GM03348 (cell line): ENCODE measurements at places on chromosomes 1 and 21.

GRCh38 chr1:212244441-212244840 is 40.8 kb upstream of the PPP2R5A start:
- DNase-seq: no peak

GRCh38 chr1:10007169-10007568 is 10.1 kb downstream of the RBP7 start:
- no peak for DNase-seq

GRCh38 chr1:206502812-206503211 is 4.5 kb upstream of the RASSF5 start:
- DNase-seq: no peak

DNA sequence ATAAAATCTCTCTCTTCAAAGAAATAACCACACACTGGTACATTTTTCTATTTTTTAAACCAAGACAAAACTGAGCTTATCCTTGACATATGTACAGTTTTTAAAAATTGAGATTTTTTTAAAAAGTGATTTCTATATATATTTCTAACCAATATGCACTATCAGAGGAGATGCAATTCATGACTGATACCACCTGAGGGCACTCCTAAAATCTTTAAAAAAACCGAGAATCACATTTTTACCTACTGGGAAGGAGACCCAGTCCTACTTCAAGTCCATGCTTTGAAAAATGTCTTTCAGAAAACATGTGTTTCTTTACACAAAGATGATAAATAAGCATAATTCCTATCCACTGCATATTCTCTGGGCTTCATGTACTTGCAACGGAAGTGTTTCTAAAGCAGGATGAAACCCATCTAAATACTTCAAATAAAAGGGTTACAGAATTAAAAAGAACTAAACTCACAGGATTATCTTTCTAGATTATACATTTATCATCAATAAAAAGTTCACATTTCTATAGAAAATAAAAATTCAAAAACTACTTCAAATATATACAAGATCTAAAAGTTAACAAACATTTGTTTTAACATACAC is 98.6 kb downstream of the ENAH start:
- peak; percentile 54 for DNase-seq

DNA sequence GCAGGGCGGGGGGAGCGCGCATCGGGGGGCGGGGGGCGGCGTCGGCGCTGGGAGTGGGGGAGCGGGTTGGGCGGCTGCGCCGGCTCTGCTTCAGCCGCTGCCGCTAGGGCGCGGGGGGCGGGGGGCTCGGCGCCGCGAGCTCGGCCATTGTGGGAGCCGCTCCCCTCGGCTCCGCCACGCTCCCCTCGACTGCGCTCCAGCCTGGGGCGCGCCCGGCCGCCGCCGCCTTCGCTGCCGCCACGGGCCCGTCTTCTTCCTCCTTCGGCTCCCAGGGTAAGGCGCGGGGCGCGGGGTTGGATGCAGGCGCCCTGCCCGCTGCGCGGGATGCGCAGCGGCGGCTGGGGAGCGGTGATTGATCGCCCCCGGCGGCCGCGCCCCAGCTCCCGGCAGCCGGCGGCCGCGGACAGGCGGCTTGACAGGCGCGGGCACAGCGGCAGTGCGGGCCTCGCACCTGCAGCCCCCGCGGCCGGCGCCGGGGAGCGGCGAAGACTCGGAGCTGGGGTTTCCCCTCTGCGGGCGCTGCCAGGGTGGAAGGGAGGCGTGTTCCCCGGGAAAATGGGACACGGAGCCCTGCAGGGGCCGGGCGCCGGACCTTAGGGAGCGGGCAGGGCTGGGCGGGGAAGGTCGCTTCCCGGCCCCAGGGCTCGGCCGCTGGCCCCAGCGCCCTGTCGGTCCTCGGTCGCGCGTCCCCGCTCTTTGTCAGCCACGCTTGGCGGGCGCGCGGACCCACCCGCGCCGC is 55.3 kb downstream of the NDUFS5 start:
- DNase-seq: peak; percentile 68

GRCh38 chr1:210695026-210695425 is 366.3 kb downstream of the HHAT start:
- no peak for DNase-seq

DNA sequence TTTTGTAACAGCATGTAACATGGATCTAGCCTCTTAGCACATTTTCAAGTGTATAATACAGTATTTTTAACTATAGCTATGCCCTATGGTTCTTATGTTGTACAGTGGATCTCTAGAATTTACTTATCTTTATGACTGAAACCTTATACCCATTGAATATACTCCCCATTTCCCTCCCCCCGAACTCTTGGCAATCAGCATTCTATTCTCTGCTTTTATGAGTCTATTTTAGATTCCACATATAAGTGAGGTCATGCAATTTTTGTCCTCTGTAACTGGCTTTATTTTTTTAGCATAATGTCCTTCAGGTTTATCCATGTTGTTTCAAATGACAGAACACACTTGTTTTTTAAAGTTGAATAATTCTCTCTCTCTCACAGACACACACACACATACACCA is 3.1 kb upstream of the GBP6 start:
- no peak for DNase-seq

DNA sequence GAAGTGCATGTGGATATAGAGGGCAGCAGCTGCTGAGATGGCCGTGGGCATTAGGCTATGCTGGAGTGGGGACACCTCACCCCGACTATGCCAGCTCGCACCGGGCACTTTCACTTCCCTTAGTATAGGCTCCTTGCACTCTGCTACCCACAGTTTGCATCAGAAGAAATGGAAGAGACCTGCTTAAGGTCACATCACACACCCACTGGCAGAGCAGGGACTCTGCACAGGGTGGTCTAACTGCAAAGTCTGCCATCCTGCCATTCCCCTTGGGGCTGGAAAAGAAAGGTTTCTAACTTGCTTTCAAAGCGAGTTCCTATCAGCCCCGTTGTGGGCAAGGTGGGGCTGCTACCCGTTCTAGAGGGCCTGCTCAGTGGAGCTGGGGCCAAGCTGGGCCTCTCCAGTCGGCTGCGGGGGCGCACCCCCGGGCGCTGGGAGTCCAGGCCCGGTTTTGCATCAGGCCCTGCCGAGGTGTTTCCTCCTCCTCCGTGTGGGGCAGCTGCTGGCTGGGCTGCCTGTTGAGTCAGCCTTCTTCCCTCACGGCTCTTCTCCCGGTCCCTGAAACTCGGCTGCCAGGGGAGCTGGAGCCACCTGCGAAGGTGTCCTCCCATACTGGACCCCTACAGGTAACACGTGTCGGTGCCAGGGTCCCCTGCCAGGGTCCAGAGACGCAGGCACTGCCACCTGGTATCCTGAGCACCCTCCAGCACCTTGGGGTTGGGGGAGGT is at the start of gene SYTL1:
Gene SYTL1, plus strand, starts transcription at position 498 of the 728 bp plus-strand sequence. CDS start 3,313 bp downstream, outside the sequence.
- DNase-seq: peak; percentile 76

- peak; percentile 5 for DNase-seq
Observed at GRCh38 chr1:16903054-16903453, 7.3 kb downstream of the RNU1-2 start.

GRCh38 chr1:167173516-167174184 is 47.0 kb upstream of the POU2F1 start:
- no peak for DNase-seq

DNA sequence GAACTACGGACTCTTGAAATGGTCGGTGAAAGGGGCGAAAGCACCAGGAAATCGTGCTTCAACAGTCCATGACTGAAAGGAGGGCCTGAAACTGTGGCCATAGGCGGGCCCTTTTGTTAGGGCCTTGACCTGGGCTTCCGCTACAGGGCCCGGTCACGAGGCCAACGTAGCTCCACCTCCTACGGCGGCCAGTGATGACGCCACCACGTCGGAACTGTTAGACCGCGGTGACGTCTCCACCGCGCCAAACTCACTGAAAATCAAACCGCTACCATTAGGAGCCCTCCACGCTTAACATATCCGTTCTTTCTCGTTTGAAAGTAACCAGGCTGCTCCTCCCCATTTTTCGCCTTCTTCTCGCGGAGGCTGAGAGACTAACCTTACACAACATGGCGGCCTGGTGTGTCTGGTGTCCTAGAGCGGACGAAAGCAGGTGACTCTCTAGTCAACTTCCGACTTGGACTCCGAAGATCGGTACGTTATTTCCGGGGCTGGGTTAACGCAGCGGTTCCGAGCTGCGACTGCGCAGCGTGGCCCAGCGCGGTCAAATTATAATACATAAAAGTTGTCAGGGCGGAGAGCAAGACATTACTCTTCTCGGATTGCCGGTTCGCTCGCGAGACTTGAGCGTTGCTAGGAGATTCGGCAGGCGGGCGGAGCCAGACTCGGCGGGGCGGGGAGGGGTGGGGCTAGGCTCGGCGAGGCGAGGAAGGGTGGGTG is 371 bp upstream of the CACYBP start:
- DNase-seq: peak; percentile 96

- no peak for DNase-seq
Observed at GRCh38 chr1:172895761-172896160, 155.0 kb downstream of the TNFSF18 start.

DNA sequence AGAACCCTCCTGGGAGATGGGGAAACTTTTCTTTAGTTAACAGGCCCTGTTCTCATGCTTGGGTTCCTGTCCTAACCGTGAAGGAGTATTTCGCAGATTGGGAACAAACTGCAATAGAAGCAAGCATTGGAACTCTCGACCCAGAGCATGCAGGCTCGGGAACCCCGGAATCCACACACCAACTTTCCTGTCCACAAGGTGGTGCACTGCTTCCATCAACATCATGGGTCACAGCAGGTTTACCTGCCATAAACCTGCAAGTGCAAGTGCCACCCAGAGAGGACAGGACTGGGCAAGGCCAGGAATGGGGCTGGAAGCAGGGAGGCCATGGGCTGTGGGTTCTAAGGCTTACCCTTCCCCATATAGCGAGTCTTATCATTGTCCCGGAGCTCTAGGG is 6.9 kb downstream of the ENO1 start:
- no peak for DNase-seq

DNA sequence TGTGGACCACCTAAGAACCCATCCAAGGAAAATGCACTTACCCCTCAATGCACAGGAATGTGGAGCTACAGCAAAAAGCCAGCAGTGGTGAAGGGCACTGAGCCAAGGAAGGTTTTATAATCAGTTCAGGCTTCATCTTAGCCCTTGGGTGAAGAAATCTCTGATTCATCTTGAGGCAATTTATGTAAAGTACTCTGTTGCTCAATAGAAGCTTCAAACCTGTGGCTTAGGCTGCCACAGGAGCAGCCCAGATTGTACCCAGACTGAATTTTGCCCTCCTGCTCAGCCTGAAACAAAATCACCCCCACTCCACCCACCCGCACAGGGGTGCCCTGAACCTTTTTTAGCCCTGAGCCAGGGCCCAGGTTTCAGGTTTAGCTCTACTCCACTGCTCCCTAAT is at the start of gene S100A12:
Gene S100A12, minus strand, starts transcription at position 111 of the 400 bp plus-strand sequence. CDS start 1,029 bp downstream, outside the sequence.
- DNase-seq: peak; percentile 82

- DNase-seq: no peak
Observed at GRCh38 chr1:94284476-94284875, 47.1 kb upstream of the ARHGAP29 start.

- no peak for DNase-seq
Observed at GRCh38 chr1:178168536-178168935, 74.6 kb downstream of the RASAL2 start.

- DNase-seq: no peak
Observed at GRCh38 chr1:116345011-116345410, 28.0 kb upstream of the ATP1A1 start.

DNA sequence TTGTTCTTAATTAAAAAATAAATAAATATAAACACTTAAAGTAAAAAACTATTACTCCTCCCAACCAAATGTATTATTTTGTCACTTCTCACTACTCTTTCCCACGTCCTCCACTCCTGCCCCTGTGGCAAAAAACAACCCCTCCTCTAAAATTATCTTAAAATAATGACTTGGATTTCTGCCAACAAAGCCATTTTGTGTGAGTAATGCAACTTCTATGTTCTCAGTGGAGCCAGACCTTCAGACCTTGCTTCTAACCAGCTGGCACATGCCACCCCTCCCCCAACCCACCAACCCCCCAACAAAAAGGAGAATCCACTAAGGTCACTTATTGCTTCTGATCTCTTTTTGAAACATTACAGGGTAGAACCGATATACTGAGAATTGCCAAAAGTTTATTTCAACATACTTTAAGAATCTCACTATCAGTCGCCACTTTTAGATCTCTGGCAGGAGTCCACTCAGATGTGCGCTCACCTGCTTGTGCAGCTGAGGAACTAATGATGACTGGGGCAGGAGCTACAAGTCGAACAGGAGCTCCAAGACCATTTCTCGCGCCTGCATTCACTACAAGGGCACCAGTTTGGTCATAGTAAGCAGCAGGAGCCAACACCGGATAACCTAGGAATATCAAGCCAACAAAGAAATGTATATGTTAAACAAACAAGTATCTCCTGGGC is 58.3 kb upstream of the SDC3 start:
- peak; percentile 51 for DNase-seq

GRCh38 chr1:56404066-56404465 is 175.3 kb downstream of the PLPP3 start:
- peak; percentile 16 for DNase-seq

GRCh38 chr1:224767031-224767430 is 150.9 kb downstream of the CNIH3 start:
- DNase-seq: no peak

GRCh38 chr1:161226320-161226711 is 456 bp downstream of the TOMM40L start:
- peak; percentile 18 for DNase-seq

DNA sequence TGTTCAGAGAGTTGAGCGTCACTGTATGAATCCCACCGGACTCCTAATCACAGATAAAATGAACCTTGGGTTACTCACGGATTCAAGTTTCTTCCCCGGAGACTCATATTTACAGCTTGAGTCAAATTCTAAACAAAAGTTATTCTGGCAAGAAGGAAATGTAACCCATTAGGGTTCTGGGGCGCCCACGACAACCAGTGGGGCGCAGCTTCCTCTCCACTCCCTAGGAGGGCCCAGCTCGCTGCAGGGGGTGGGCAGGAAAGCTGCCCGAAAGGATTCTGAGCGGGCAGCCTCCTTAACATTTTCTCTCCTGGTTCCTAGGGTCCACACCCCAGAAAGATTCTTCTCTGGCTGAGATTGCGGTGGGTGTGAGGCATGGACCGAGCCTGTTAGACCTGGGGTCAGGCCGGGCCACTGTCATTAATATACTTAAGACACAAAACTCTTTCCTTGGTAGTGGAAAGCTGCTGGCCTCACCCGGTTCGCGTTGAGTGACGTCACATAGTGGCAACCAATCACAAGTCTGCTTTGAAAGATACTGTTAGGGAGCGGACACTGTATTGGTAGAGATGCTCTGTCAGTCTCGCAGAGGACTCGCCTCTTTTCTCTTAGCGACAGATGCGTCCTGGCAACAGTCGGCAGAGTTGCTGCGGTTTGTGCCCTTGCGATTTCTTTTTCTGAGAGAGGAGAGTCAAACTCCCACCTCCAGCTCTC is 13.6 kb upstream of the MCOLN3 start:
- DNase-seq: peak; percentile 99

DNA sequence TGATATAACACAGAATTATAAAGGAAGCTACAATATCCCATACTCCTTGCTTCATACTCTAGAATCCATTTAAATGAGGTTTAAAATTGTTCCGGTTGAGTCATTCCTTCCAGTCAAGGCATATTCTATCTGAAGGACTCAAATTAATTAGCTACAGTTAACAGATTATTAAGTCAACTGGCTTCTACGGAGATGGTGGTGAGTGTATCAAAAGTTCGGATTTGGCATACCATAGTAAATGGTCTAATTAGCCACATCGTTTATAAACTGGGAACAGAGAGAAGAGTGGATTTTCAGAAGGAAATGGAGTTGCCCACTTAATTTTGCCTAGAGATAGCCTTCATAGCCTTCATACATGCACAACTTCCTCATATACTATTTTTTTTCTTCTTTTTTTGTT is 1095.3 kb downstream of the TTLL7 start:
- no peak for DNase-seq

GRCh38 chr1:1665815-1666251 is 7.0 kb upstream of the CDK11B start:
- DNase-seq: no peak
